T-helper 17 cell (primary cell): ENCODE measurements at places on chromosomes 11 and 22. TPM values are rescaled to one million over a fixed set of nuclear protein-coding genes. Genes with fewer than 3 reads are reported as not detected.

The CELSR1 gene
- 3.0 TPM for total RNA-seq

The FJX1 gene
- not detected for total RNA-seq

The KDM4D gene
- 0.23 TPM for total RNA-seq

The IGLL1 gene
- total RNA-seq = not detected

The WNT11 gene
- 2.1 TPM for total RNA-seq

DNA sequence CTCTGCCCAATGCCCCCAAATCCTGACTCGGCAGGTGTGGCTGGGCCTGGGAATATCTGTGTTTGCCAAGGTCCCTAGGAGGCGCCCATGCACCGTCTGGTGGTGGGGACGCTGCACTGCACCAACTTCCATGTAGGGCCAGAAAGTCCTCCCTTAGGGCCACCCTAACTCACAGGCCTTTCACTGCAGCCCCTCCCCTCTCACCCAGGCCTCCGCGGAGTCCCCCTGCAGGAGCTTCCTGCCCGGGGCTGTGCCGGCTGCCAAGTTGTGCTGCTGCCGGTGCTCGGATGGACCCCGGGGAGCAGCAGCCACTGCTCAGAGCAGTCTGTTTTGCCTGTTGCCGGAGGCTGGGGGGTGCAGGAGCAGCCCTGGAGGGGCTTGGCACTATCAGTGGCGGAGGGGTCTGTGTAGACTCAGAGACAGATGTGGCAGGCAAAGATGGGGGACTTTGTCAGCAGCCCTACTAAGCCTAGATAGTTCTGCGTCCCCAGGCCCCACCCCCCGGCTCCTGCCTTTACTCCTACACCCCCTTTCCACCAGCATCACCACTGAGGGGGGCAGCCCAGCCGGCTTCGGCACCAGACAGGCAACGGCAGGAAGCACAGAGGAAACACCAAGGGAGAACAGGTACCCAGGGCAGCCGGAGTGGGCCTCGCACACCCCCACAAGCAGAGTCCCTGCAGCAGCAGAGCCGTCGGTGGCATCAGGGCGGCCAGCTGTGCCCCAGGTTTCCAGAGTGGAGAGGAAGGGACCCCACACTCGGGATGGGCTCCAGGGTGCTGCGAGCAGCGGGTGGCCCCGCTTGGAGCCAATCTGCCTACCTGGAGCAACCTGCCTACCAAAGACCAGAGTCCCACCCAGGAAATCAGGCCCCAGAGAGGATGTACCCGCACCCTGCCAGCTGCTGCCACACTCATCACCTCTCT lies 124.3 kb downstream of the TRIM29 start:
- peaks cover 93% of the 10 kb centered on the region for H3K27me3 ChIP-seq
- no peak overlapping the region for H3K4me3 ChIP-seq
- no peak overlapping the region for H3K27ac ChIP-seq
- H3K4me1 ChIP-seq = peaks cover 10% of the 10 kb centered on the region
- no peak for DNase-seq

- peaks cover 42% of the 10 kb centered on the region for H3K4me1 ChIP-seq
- peak overlapping the region; percentile 97 for H3K27ac ChIP-seq
- H3K36me3 ChIP-seq = no peaks in the 10 kb centered on the region
- no peaks in the 10 kb centered on the region for H3K27me3 ChIP-seq
These were observed 49.7 kb downstream of the CD82 start for GRCh38 chr11:44615041-44615755.

- no peaks in the 10 kb centered on the region for H3K27me3 ChIP-seq
- H3K4me3 ChIP-seq = no peak overlapping the region
- H3K27ac ChIP-seq = peak overlapping the region; percentile 0
- no peak for DNase-seq
- H3K4me1 ChIP-seq = peaks cover 10% of the 10 kb centered on the region
These were observed 21.2 kb downstream of the PLAAT3 start for GRCh38 chr11:63592975-63593395.

DNA sequence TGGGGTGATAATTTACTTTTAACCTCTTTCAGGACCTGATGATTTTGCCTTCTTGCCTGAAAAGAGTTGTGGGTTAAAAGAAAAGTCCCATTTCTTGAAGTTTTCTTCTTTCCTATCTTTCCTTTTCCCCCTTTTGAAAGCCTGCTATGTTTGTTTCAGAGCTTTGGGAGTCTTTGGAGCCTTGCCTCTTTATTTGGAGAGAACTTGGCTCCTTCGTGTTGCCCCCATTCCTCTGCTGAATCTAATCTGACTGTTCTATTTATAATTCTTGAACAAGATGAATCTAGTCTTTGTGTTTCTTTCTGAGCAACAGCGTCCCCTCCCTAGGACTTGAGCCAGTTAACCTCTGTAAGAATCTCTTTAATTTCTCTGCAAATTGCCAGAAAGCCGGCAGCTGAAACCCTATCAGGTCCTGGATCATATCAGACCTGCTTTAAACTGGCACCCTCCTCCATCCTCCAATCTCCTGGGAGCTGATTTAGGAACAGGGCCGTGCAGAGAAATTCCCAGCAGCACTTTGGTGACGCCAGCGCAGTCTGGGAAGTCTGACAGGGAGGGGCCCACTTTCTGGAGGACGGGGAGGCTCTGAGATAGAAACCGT lies 289.1 kb upstream of the SORL1-AS1 start:
- no peak for DNase-seq
- no peaks in the 10 kb centered on the region for H3K27me3 ChIP-seq
- H3K36me3 ChIP-seq = peaks cover 2% of the 10 kb centered on the region
- no peak overlapping the region for H3K4me3 ChIP-seq

- peak overlapping the region; percentile 89 for H3K27ac ChIP-seq
- no peaks in the 10 kb centered on the region for H3K27me3 ChIP-seq
- peaks cover 38% of the 10 kb centered on the region for H3K4me1 ChIP-seq
- H3K4me3 ChIP-seq = peak overlapping the region; percentile 93
- DNase-seq = no peak
These were observed 1.1 kb downstream of the SLC43A3 start for GRCh38 chr11:57425565-57426438.

- peak overlapping the region; percentile 34 for H3K27ac ChIP-seq
- peaks cover 5% of the 10 kb centered on the region for H3K36me3 ChIP-seq
- no peaks in the 10 kb centered on the region for H3K4me1 ChIP-seq
- peak; percentile 26 for DNase-seq
These were observed 29.0 kb downstream of the TTLL1 start for GRCh38 chr22:43060183-43060582.

DNA sequence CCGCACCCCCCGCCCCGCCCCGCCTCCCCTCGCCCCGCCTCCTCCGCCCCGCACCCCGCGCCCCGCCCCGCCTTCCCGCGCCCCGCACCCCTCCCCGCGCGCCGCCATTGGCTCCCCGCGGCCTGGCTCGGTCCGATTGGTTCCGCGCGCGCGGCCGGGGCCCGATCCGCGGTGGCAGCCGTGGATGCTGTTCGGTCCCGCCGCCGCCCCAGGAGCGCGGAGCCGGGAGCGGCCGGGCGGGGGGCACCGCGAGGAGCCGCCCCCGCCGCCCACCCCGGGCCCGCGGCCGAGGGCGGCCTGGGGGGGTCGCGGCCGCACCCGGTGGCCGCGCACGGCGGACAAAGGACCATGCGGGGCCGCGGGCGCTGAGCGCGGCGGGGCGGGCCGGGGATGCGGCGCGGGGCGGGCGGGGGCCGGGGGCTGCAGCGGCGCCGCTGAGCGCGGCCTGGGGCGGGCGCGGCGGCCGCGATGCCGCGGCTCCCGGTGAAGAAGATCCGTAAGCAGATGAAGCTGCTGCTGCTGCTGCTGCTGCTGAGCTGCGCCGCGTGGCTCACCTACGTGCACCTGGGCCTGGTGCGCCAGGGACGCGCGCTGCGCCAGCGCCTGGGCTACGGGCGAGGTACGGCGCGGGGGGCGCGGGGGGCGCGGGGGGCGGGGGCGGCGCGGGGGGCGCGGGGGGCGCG lies at the start of gene B4GALNT4:
Gene B4GALNT4 (plus strand): TSS at position 164 of the 683 bp plus-strand sequence. CDS start 305 bp downstream, at position 469.
- H3K4me3 ChIP-seq = peak within 1 kb of the TSS; percentile 90
- peaks cover 23% of the 10 kb centered on the region for H3K4me1 ChIP-seq
- DNase-seq = peak; percentile 33
- H3K27ac ChIP-seq = no peak within 1 kb of the TSS
- peaks cover 29% of the 10 kb centered on the region for H3K27me3 ChIP-seq

GRCh38 chr11:64888729-64889511 lies 10.5 kb upstream of the EHD1 start:
- H3K27ac ChIP-seq = no peak overlapping the region
- DNase-seq = no peak
- H3K36me3 ChIP-seq = no peaks in the 10 kb centered on the region
- no peak overlapping the region for H3K4me3 ChIP-seq
- peaks cover 25% of the 10 kb centered on the region for H3K4me1 ChIP-seq

GRCh38 chr11:74035264-74035663 lies 26.4 kb upstream of the UCP3 start:
- DNase-seq = no peak
- H3K27me3 ChIP-seq = no peaks in the 10 kb centered on the region

DNA sequence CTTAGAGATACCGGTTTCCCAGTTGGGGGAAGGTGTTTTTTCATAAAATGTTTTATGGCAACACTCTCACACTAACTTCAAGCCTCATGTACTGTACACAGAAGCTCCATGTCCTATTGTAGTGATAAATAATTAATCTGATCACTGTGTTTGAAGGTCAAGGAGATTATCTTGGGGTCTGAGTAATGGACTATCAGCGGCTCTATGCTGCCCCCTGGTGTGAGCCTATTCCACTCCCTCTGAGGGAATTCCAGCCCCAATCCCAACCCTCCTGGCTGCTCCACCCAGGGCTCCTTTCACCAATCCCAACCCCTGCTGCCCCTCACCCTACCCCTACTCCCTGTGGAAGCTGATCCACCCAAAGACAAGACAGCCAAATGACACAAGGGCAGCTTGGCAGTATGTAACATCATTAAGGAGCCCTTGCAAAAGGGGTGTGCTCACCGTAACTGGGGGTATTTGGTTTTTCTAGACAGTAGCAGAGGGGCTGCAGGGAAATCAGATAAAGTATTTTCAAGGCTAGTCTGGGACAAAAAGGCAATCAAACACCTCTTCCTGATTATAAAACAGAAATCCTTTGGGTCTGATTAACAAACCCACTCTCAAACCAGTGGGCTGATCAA lies 22.3 kb downstream of the HPS4 start:
- peaks cover 3% of the 10 kb centered on the region for H3K36me3 ChIP-seq
- no peak overlapping the region for H3K27ac ChIP-seq
- H3K4me1 ChIP-seq = peaks cover 2% of the 10 kb centered on the region
- H3K27me3 ChIP-seq = no peaks in the 10 kb centered on the region
- H3K4me3 ChIP-seq = no peak overlapping the region

GRCh38 chr11:28303477-28304191 lies 195.4 kb downstream of the METTL15 start:
- H3K4me3 ChIP-seq = no peak overlapping the region
- no peaks in the 10 kb centered on the region for H3K27me3 ChIP-seq
- H3K27ac ChIP-seq = no peak overlapping the region
- H3K36me3 ChIP-seq = peaks cover 6% of the 10 kb centered on the region

DNA sequence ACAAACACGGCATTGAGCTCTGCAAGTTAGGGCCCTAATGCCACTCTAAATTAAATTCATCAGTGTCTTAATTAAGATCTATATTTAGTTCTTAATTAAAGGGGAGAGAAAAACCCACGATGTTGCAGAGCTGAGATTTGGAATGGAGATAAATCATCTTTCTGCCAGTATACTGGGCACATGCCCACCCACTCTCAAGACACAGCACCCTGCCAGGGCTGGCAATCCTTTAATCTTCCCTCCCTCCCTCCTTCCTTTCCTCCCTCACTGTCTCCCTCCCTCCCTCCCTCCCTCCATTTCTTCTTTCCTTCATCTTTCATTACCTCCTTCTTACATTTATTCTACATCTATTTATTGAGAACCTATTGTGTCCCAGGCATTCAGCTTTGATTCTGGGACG lies 194.8 kb downstream of the BUD13 start:
- no peak overlapping the region for H3K4me3 ChIP-seq
- peaks cover 3% of the 10 kb centered on the region for H3K4me1 ChIP-seq
- DNase-seq = no peak
- H3K27me3 ChIP-seq = peaks cover 47% of the 10 kb centered on the region

- no peaks in the 10 kb centered on the region for H3K36me3 ChIP-seq
- H3K4me1 ChIP-seq = peaks cover 24% of the 10 kb centered on the region
These were observed 76.2 kb upstream of the TTLL12 start for GRCh38 chr22:43262990-43263644.

DNA sequence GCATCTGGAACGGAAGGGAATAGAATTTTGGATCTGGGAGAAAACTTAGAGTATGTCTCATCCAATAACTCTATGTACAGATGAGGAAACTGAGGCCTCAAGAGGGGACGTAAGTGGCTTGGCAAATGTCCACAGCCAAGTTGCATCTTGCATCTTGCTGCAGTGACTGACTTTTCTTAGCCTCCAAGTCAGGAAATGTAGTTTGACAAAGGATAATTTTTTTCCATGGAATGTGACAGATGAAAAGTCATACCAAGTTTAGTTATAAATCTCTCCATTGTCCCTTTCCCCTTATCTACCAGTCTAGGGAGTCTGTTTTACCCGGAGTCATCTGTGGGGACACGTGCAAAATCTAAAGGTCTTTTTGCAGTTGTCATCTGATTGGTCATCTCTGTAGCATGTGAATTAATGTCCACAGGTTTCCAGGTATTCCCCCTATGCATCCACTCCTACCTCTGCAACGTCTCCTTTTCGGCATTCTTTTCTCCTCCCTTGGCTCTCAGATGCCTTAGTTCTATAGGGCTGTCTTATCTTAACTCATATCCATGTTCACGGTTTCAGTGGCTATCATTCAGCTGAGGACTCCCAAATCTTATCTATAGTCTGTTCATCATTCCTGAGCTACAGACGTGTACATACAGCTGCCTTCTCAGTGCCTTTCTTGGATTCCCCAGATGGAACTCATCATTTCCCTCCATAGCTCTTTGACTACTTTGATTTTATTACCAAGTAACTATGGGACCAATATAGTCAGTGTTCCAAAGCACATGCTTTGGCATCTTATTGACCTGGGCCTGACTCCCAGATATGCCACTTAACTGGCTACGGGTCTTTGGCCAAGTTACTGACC lies 139.5 kb upstream of the TIMP3 start:
- H3K27ac ChIP-seq = no peak overlapping the region
- no peaks in the 10 kb centered on the region for H3K36me3 ChIP-seq
- peaks cover 44% of the 10 kb centered on the region for H3K27me3 ChIP-seq
- no peaks in the 10 kb centered on the region for H3K4me1 ChIP-seq
- DNase-seq = no peak
- no peak overlapping the region for H3K4me3 ChIP-seq

- H3K4me3 ChIP-seq = no peak overlapping the region
- H3K27ac ChIP-seq = no peak overlapping the region
- peaks cover 13% of the 10 kb centered on the region for H3K36me3 ChIP-seq
- H3K27me3 ChIP-seq = peaks cover 61% of the 10 kb centered on the region
These were observed 38.3 kb upstream of the SYT13 start for GRCh38 chr11:45324459-45324858.

- H3K36me3 ChIP-seq = peaks cover 2% of the 10 kb centered on the region
- peak overlapping the region; percentile 98 for H3K4me3 ChIP-seq
- peaks cover 25% of the 10 kb centered on the region for H3K4me1 ChIP-seq
These were observed 497 bp upstream of the SSRP1 start for GRCh38 chr11:57336111-57336666.

- peaks cover 6% of the 10 kb centered on the region for H3K4me1 ChIP-seq
- no peak overlapping the region for H3K27ac ChIP-seq
- no peak for DNase-seq
- H3K36me3 ChIP-seq = peaks cover 4% of the 10 kb centered on the region
- H3K4me3 ChIP-seq = no peak overlapping the region
These were observed 30.8 kb downstream of the CCDC90B start for GRCh38 chr11:83255366-83255765.

DNA sequence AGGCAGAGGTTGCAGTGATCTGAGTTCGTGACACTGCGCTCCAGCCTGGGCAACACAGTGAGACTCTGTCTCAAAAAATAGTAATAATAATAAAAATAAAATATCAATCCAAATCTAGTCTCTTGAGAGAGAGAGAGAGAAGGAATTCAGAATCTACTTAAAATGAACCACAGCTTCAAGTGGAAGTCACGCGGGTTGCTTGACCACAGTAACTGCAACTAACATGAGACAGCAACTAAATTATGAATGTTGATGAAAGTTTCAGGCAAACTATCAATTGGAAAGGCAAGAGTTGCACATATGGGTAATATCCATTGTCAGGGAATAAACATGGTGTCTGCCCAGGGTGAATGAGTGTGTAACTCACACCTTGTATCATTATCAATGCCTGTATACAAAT lies 12.5 kb downstream of the POU2AF2 start:
- H3K36me3 ChIP-seq = no peaks in the 10 kb centered on the region
- H3K27ac ChIP-seq = no peak overlapping the region
- no peaks in the 10 kb centered on the region for H3K4me1 ChIP-seq
